ENCODE measurements at places on chromosomes 12 and 14.

GRCh38 chr14:55864890-55865655, 253.1 kb upstream of the PELI2 start:
- DNase-seq = no peak

GRCh38 chr12:96327346-96327745, 72.9 kb downstream of the CDK17 start:
- DNase-seq = no peak

GRCh38 chr12:33669349-33669748, 229.7 kb upstream of the SYT10 start:
- DNase-seq = no peak

GRCh38 chr12:53123578-53124351, 20.5 kb downstream of the SOAT2 start:
- DNase-seq = no peak

DNA sequence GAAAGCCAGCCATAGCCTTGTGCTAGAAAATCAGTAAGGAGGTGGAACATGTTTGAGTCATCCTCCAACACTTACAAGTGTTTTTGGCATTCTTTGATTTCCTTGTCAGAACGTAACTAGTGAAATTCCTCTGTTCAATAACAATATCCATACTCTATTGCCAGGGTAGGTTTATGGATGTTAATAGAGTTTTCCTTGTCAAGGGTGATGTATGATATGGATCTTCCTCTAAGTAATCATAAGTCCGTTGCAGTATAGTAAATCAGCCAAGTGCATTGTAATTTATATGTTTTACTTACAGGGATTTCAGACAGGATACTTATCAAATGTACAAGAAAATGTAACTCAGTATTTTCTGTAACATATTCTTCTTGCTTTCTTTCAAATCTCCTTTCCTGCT, 19.4 kb downstream of the NAV3 start:
- DNase-seq = no peak

DNA sequence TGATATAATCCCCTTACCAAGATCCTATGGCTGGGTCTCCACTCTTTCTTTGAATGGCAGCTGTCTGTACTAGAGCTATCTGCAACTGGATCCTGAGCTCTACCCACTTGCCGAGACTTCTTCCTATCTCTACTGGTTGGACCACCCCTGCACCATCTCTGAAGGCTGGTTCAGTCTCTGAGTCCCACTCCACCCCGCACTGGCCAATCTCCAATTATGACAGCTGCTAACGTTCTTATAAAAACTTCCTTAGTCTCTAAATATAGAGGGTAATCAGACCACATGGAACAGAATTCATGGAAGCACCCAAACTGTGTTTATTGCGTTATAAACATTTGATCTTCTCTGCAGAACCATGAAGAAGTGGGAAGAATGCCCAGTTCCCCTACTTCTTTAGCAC, 186.6 kb upstream of the EEA1 start:
- DNase-seq = no peak

DNA sequence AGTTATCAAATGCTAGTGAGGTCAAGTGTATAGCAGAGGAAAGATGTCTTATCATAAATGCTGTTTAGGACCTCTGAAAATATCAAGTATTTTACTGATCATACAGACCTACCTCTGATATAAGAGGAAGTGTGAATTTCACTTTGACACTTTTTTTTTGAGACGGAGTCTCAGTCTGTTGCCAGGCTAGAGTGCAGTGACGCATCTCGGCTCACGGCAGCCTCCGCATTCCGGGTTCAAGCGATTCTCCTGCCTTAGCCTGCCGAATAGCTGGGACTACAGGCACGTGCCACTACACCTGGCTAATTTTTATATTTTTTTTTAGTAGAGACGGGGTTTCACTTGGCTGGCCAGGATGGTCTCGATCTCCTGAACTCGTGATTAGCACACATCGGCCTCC, 55.1 kb upstream of the PIK3C2G start:
- no peak for DNase-seq

DNA sequence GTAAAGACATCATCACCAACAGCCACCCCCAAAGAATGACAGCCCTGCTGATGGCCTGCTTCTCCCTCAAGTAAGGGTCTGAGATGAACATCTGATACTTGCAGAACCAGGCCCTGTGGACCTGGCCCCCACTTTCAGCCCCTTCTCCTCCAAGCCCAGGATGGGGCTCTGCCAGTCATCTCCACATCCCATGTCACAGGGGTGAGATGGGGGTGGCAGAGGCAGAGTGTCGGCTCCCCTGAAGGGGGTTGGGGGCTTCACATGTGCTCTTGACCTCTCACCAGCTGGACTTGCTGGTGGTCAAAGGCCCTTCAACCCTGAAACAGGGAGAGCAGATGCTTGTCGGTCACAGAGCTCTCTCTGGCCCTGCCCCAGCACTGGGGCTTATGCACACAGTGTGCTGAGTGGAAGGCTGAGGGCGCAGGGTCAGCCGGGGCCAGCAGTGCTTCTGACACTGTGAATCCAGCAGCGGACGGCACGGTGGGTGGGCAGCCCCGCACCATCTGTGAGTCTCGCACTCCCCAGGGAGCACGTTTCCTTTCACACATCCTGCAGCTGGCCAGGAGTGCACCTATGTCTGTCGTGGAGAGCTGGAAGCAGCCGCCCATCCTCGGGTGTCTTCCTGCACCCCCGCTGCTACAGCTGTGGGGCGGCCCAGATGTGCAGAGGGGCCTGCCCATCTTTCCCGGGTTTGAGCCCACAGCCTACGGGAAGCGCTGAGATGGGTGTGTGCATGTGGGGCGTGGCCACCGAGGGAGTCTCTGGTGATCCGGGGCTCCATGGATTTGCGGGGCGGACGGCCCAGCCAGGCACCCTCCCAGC, 94.3 kb downstream of the ADGRD1 start:
- no peak for DNase-seq

- no peak for DNase-seq
Measured at GRCh38 chr14:22502007-22502406, 87.0 kb downstream of the DAD1 start.

GRCh38 chr12:69405566-69405865, 46.0 kb downstream of the YEATS4 start:
- no peak for DNase-seq

GRCh38 chr14:78863143-78863542, 693.0 kb downstream of the NRXN3 start:
- DNase-seq = no peak

- DNase-seq = no peak
Measured at GRCh38 chr12:129073157-129073915, 220.1 kb downstream of the GLT1D1 start.

- DNase-seq = no peak
Measured at GRCh38 chr12:9636150-9636850, 28.6 kb upstream of the KLRB1 start.

DNA sequence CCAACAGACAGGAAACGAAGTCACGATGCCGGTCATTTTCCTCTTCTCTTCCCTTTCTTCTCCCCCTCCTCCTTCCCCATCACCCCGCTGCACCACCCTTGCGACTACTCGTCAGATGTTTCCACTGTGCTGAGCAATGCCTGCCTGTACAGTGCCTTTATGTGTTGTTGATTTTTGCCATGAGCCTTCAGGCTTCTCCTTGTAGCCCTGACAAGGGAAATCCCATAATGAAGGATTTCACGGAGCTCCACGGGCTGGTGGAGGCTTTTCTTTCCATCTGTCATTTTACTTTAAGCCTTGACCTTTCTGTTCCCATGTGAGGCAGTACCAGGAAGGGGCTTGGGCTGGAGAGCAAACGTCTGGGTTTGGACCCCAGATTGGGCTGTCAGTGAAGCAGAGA, 28.7 kb upstream of the CCND2 start:
- DNase-seq = no peak

GRCh38 chr14:68469208-68469713, 323.6 kb downstream of the ZFP36L1 start:
- DNase-seq = no peak

- no peak for DNase-seq
Measured at GRCh38 chr12:75157385-75157784, 52.3 kb downstream of the KCNC2 start.

GRCh38 chr12:24054416-24054815, 104.9 kb upstream of the SOX5 start:
- DNase-seq = no peak

GRCh38 chr12:30792648-30793499, 38.1 kb upstream of the CAPRIN2 start:
- DNase-seq = no peak

GRCh38 chr12:71303199-71303598, 136.4 kb upstream of the LGR5 start:
- DNase-seq = no peak

- DNase-seq = peak; percentile 46
Measured at GRCh38 chr12:19382111-19382526, 57.2 kb upstream of the AEBP2 start.

DNA sequence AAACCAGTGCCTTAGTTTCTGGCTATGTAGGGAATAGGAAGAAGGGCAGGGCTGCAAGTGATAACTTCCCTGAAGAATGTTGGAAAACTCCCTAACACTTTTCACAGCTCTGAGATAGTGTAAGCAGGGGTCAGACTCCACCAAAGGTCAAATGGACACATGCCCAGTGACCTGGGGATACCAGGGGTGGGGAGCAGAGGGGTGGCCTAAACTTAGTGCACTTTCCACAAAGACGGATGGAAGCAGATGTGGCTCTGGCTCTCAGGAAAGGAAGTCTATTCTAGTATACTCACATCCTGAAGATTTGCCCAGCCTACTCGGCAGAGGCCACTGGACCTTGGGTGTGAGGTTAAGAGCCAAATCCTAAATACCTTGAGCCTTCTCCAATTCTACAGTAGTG, 285.8 kb downstream of the NUAK1 start:
- DNase-seq = no peak

- no peak for DNase-seq
Measured at GRCh38 chr12:98224584-98225221, 290.7 kb upstream of the TMPO start.

GRCh38 chr14:36227802-36228201, 51.3 kb upstream of the PTCSC3 start:
- no peak for DNase-seq

DNA sequence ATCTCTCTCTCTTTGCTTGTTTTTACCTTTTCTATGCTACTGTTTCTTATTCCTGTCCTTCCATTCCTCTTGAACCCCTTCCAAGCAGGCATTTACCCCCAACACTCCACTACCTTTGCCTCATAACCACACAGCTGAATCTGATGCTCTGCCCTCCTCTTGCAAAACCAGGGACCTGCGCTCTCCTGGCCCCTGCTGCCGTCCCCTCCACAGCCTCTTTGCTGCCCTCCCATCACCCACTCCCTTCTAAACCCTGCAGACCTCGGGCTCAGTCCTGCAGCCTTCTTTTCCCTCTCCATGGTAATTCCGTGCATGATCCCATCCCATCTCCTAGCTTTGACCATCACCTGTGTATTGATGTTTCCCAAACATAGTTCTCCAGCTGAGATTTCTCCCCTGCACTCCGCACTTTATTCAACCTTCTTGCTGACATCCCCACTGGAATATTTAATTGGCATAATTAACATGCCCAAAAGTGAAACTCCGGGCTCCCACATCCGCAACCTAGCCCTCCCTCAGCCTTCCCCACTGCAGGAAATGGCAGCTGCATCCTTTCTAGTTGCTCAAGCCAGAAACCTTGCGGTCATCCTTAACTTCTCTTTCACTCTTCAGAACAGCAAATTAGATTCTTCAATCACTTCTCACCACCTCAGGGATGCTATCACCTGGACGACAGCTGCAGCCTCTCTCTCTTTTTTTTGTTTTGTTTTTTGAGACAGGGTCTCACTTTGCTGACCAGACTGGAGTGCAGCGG, 16.0 kb downstream of the FIGNL2 start:
- DNase-seq = no peak

GRCh38 chr12:1837541-1838204, 17.3 kb downstream of the LRTM2 start:
- DNase-seq = no peak

DNA sequence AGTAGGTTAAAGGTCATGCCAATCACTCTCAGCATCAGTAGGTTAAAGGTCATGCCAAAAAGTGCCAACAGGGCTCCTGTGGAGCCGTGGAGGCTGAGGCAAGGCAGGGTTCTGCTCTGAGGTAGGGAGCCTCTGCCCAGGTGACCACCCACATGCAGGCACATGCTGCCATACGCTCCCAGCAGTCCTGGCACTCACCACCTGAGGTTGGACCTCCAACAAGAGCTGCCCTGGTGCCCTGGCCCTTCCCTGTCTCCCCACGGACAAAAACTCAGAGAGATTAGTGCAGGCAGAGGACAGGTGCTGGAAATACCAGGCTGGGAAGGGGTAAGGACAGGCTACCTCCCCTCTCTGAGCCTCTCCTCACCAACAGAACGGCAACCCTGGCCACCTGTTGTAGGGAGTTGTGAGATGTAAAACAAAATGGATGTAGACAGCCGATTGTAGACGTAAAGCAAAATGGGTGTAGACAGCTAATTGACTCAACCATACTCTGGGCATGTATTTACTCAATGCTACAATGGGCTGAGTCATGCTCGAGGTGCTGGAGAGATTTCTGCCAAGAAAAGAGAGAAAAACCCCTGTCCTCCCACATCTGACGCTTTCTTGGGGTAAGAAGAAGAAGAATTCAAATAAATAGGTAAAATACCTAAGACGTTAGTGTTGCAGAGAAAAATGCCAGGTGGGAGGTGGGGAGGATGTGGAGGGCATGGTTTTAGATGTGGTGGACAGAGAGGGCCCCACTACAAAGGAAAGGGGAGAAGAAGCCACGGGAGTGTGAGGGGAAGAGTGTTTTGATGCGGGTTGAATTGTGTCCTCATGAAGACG, 32.4 kb downstream of the LTBP2 start:
- DNase-seq = peak; percentile 45

DNA sequence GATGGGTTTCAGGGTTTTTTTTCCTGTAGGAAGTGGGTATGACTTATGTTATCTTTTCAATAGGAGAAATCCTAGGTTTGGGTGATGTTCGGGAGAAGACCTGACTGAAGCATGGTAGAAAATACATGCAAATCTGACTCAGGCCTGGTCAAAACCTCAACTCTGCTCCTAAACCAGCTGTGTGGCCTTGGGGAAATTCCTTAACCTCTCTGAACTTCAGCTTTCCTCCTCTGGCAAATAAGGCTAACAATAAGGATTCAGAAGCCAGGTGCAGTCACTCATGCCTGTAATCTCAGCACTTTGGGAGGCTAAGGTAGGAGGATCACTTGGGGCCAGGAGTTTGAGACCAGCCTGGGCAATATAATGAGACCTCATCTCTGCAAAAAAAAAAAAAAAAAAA, 148.5 kb downstream of the PHETA1 start:
- DNase-seq = no peak

GRCh38 chr12:104733717-104734175, 224.3 kb downstream of the SLC41A2 start:
- DNase-seq = peak; percentile 44

- DNase-seq = peak; percentile 1
Measured at GRCh38 chr14:41607304-41607775, 664 bp downstream of the LRFN5 start.

- peak; percentile 38 for DNase-seq
Measured at GRCh38 chr12:6383572-6384498, at the start of gene LTBR. Gene LTBR (plus strand): TSS chr12:6384162. CDS start chr12:6384359, 197 bp downstream.

DNA sequence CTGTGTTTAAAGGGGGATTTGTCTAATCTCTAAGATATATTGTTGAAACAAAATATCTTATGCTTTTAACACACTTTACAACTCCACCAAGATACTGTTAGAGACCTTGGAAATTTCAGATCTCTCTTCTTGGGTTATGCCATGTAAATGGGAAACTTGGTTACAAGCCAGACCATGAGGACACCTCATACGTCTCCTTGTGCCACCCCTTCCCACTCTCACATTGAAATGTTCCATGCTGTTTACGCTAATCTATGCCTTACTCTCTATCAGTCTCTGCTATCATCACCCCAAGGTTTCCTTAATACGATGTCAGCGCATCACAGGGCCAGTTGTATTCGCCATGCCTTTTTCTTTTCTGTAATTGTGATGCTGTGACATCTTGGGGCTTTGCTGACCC, 13.4 kb upstream of the DEGS2 start:
- DNase-seq = no peak
